Psoas muscle (tissue), 8 donors: ENCODE measurements at places on chromosomes 4 and X. TPM values are rescaled to one million over a fixed set of nuclear protein-coding genes. Genes with fewer than 3 reads are reported as not detected.

NXF2B gene
- total RNA-seq, result not detected

- H3K27me3 ChIP-seq, result no peaks in the 10 kb centered on the region
- no peak for DNase-seq
- no peaks in the 10 kb centered on the region for H3K4me1 ChIP-seq
- no peaks in the 10 kb centered on the region for H3K36me3 ChIP-seq
- H3K4me3 ChIP-seq, result no peak overlapping the region
- H3K27ac ChIP-seq, result no peak overlapping the region
Measured at GRCh38 chr4:143773998-143774895, 73.8 kb upstream of the FREM3 start.

DMP1 gene
- total RNA-seq, result not detected

CENPVL2 gene
- not detected for total RNA-seq

TNMD gene
- 0.69 TPM for total RNA-seq

GRCh38 chr4:76696109-76696508 is 201.8 kb downstream of the SOWAHB start:
- H3K27ac ChIP-seq, result no peak overlapping the region
- no peaks in the 10 kb centered on the region for H3K36me3 ChIP-seq
- H3K27me3 ChIP-seq, result peaks cover 4% of the 10 kb centered on the region
- DNase-seq, result no peak
- no peak overlapping the region for H3K4me3 ChIP-seq

FHDC1 gene
- total RNA-seq, result 0.27 TPM

HCCS gene
- 60.4 TPM for total RNA-seq

GRCh38 chr4:88195328-88196012 is 37.0 kb upstream of the ABCG2 start:
- no peak for DNase-seq
- H3K27me3 ChIP-seq, result no peaks in the 10 kb centered on the region
- no peak overlapping the region for H3K4me3 ChIP-seq
- H3K27ac ChIP-seq, result no peak overlapping the region
- H3K36me3 ChIP-seq, result no peaks in the 10 kb centered on the region

UGT2B15 gene
- total RNA-seq, result 0.26 TPM

GRCh38 chrX:54950730-54951375 is 30.2 kb downstream of the TRO start:
- no peaks in the 10 kb centered on the region for H3K4me1 ChIP-seq
- H3K27ac ChIP-seq, result no peak overlapping the region
- H3K27me3 ChIP-seq, result peaks cover 11% of the 10 kb centered on the region
- peaks cover 7% of the 10 kb centered on the region for H3K36me3 ChIP-seq

SSX3 gene
- not detected for total RNA-seq

GRCh38 chrX:11143931-11144678 is 33.0 kb downstream of the HCCS start:
- H3K27ac ChIP-seq, result no peak overlapping the region
- no peak overlapping the region for H3K4me3 ChIP-seq
- no peaks in the 10 kb centered on the region for H3K36me3 ChIP-seq
- DNase-seq, result peak; percentile 51
- no peaks in the 10 kb centered on the region for H3K4me1 ChIP-seq

PWWP3B gene
- 3.4 TPM for total RNA-seq

DNA sequence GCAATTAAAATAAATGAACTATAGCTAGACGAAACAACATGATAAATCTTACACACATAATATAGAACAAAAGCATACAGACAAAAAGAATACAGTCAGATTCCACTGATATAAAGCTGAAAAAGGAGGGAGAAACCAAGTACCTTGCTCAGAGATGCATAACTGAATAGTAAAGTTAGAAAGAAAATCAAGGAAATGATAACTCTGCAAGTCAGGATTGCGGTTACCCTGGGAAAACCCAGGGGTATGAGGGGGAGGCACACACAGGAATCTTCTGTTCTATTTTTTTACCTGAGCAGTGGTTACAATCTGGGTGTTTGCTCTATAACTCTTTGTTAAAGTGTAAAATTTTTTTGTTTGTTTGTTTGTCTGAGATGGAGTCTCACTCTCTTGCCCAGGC is 209.1 kb downstream of the CBR4 start:
- H3K27me3 ChIP-seq, result no peaks in the 10 kb centered on the region
- no peaks in the 10 kb centered on the region for H3K36me3 ChIP-seq
- H3K27ac ChIP-seq, result no peak overlapping the region
- DNase-seq, result no peak
- H3K4me1 ChIP-seq, result peaks cover 18% of the 10 kb centered on the region

PAK3 gene
- 0.58 TPM for total RNA-seq

FAM47E gene
- total RNA-seq, result 2.5 TPM

XK gene
- total RNA-seq, result 3.8 TPM

DNA sequence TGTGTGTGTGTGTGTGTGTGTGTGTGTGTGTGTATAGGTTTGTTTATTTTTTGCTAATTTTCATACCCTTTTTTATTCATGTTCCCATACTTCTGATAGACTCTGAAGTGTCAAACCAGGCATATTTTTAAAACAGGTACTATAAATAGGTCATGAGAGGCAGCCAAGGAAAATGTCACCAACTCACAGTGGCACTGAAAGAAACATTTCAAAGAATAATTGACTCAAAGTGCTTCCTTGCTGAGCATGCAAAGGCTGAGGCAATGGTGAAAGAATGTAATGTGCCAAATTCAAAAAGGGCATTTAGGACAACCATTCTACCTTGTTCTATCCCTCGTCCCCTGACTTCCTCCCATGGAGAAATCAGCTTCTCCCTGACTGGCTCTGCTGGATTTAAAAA is 95.5 kb downstream of the EIF4E start:
- H3K4me3 ChIP-seq, result no peak overlapping the region
- no peaks in the 10 kb centered on the region for H3K4me1 ChIP-seq
- H3K36me3 ChIP-seq, result no peaks in the 10 kb centered on the region

GRCh38 chr4:122855353-122855890 is 28.8 kb downstream of the FGF2 start:
- H3K4me3 ChIP-seq, result no peak overlapping the region
- H3K4me1 ChIP-seq, result no peaks in the 10 kb centered on the region
- DNase-seq, result no peak
- no peaks in the 10 kb centered on the region for H3K36me3 ChIP-seq
- H3K27ac ChIP-seq, result no peak overlapping the region
- no peaks in the 10 kb centered on the region for H3K27me3 ChIP-seq

- DNase-seq, result peak; percentile 4
- H3K36me3 ChIP-seq, result no peaks in the 10 kb centered on the region
- no peak overlapping the region for H3K4me3 ChIP-seq
- no peaks in the 10 kb centered on the region for H3K4me1 ChIP-seq
Measured at GRCh38 chr4:7233601-7234000, 41.3 kb downstream of the SORCS2 start.

DNA sequence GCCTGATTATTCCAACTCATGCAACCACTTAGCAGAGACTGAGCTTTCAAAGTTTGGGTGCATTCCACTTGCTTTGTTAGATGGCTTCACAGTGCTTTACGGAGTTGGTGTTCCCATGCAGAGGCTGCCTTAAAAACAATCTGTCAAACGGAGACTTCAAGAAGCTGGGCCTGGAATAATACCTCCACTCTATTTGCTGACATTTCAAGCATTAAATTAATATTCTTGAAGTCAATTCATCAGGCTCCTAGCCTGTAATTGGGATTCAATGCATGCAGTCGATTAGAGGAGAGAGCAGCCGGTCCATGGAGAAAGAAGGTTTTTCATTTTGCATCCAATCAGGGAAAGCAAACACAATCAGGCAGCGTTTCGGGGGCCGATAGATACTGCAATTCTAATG is 314.7 kb upstream of the PRKX start:
- no peaks in the 10 kb centered on the region for H3K4me1 ChIP-seq
- H3K36me3 ChIP-seq, result no peaks in the 10 kb centered on the region
- no peak overlapping the region for H3K27ac ChIP-seq
- no peaks in the 10 kb centered on the region for H3K27me3 ChIP-seq

- H3K4me1 ChIP-seq, result no peaks in the 10 kb centered on the region
- DNase-seq, result no peak
- H3K4me3 ChIP-seq, result no peak overlapping the region
- H3K27ac ChIP-seq, result no peak overlapping the region
- no peaks in the 10 kb centered on the region for H3K27me3 ChIP-seq
Measured at GRCh38 chr4:176548571-176548970, 228.8 kb downstream of the SPCS3 start.

GRCh38 chrX:134484039-134484438 is 24.1 kb downstream of the HPRT1 start:
- no peak overlapping the region for H3K27ac ChIP-seq
- H3K4me1 ChIP-seq, result no peaks in the 10 kb centered on the region
- no peak for DNase-seq

- DNase-seq, result no peak
- no peaks in the 10 kb centered on the region for H3K36me3 ChIP-seq
- H3K27ac ChIP-seq, result no peak overlapping the region
- no peaks in the 10 kb centered on the region for H3K27me3 ChIP-seq
- no peaks in the 10 kb centered on the region for H3K4me1 ChIP-seq
- H3K4me3 ChIP-seq, result no peak overlapping the region
Measured at GRCh38 chrX:107601326-107601725, 27.0 kb upstream of the PRPS1 start.

- no peaks in the 10 kb centered on the region for H3K36me3 ChIP-seq
- no peaks in the 10 kb centered on the region for H3K27me3 ChIP-seq
- H3K4me1 ChIP-seq, result no peaks in the 10 kb centered on the region
- DNase-seq, result no peak
- no peak overlapping the region for H3K27ac ChIP-seq
- no peak overlapping the region for H3K4me3 ChIP-seq
Measured at GRCh38 chr4:169293343-169294176, 22.8 kb upstream of the SH3RF1 start.

DNA sequence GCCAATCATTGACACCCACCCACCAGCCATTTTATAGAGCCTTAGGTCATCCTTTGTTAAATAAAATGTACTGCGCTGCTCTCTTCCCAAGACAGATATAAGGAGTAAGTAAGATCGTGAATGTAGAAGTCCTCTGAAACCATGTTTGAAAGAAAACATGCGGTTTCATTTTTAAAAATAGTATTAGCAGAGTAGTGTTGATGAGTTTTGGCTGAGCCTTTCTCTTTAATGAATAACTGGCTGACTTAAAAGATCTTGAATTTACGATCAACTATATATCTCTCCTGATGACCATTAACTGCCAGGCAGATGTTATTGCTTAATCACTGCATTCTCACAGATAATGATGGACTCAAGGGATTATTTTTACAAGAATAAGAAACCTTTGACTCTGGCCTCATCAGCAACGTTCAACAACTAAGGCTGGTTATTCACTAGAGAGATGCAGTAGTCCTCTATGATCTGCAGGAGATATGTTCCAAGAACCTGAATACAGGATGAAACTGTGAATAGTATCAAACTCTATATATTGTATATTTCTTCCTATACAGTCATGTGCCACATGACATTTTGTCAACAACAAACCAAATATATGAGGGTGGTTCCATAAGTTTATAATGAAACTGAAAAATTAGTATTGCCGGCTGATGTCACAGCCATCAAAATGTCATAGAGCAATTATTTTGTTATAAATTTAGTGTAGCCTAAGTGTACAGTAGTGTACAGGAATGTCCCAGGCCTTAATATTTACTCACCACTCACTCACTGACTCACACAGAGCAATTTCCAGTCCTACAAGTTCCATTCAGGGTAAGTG is 80.8 kb downstream of the FAM13A start:
- H3K4me3 ChIP-seq, result no peak overlapping the region
- no peak overlapping the region for H3K27ac ChIP-seq
- H3K27me3 ChIP-seq, result no peaks in the 10 kb centered on the region
- no peaks in the 10 kb centered on the region for H3K36me3 ChIP-seq
- DNase-seq, result no peak
- H3K4me1 ChIP-seq, result no peaks in the 10 kb centered on the region

DNA sequence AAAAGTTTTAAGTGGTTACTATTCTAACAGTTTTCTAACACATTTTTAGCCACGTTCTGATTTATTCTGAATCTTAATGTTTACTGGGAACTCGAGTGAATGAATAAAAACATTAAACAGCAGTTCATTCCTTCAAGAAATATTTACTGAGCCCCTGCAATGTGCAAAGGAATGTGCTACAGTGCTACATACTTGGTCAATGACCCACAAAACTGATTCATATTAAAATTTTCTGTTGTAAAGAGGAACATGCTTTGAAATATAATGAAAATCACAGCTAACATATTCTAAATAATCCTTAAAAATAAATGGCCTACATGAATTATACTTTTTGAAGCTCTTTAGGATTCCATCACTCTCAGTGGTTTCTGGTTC is 78.7 kb downstream of the ARAP2 start:
- H3K4me3 ChIP-seq, result no peak overlapping the region
- DNase-seq, result no peak
- H3K27me3 ChIP-seq, result no peaks in the 10 kb centered on the region
- H3K4me1 ChIP-seq, result no peaks in the 10 kb centered on the region
- no peaks in the 10 kb centered on the region for H3K36me3 ChIP-seq

- no peaks in the 10 kb centered on the region for H3K27me3 ChIP-seq
- H3K4me3 ChIP-seq, result no peak overlapping the region
Measured at GRCh38 chr4:9867751-9868425, 86.5 kb downstream of the DRD5 start.

DNA sequence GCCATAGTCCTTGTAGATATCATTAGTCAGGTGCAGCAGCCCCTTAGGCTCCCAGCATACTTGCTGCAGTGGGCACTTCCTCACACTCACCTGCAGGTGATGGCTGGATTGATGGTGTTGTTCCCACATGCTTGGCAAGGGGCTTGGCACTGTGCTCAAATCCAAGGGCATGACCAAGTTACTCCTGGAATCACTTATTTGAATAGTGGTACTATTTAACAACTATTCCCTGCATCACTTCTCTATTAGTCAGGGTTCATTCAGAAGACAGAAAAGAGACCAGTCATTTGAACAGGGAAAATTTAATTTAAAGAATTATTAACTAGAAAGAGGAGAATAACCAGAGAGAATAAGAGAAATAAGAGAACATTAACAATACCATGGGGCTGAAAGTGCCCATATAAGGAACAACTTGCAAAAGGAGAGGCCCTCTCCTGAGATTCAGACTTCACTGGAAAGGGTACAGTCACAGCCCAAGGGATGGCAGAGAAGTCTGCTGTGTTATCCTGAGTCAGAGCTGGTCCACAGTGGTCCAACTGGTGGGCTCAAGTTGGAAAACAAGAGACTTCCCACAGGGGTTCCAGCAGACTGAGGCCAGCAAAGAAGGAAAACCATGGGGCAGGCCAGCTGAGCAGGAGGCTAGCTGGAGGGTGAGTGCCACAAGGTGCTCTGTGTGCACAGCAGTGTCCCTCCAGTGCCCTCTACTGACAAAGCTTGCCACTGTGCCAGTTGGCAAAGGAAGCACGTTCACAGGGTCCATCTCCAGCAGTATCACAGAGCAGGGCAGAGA is 9.8 kb downstream of the SPP1 start:
- no peaks in the 10 kb centered on the region for H3K27me3 ChIP-seq
- no peaks in the 10 kb centered on the region for H3K36me3 ChIP-seq
- H3K4me1 ChIP-seq, result no peaks in the 10 kb centered on the region
- no peak overlapping the region for H3K4me3 ChIP-seq

F11 gene
- total RNA-seq, result not detected

LIN54 gene
- 8.1 TPM for total RNA-seq
